ENCODE measurements at places on chromosomes 4 and X.

- DNase-seq = no peak
These were observed 3.6 kb downstream of the NKX1-1 start for GRCh38 chr4:1402516-1403091.

- DNase-seq = no peak
These were observed 1863.6 kb downstream of the STIM2 start for GRCh38 chr4:28724239-28724638.

GRCh38 chr4:163747886-163748285, 253.4 kb downstream of the TMA16 start:
- DNase-seq = no peak

GRCh38 chrX:110985470-110985869, 110.5 kb upstream of the PAK3 start:
- DNase-seq = no peak

DNA sequence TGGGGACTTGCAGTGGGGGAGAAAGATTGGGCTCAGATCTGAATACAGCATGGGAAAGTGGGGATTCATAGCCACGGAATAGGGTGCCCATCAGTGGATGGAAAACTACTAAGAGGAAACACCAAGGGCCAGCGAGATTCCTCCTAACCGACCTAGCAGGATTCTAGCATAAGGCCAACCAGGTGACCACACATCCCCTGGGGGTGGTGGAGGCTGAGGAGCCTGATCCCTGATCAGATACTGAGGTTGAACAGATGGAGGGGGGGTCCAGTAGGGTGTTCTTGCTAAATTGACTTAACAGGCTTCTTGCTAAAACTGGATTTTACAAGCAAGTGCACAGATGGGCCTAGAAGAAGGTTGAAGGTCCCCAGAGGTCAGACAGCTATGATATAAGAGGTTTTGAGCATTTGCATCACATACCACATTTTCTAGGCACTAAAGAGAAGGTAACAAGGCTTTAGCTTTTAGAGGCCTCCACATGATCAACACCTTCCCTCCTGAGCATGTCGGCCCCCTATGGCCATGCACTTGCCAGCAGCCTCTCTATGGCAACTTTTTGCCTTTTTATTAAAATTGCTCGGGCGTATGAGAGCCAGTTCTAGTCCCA, 69.1 kb upstream of the PUDP start:
- DNase-seq = no peak

DNA sequence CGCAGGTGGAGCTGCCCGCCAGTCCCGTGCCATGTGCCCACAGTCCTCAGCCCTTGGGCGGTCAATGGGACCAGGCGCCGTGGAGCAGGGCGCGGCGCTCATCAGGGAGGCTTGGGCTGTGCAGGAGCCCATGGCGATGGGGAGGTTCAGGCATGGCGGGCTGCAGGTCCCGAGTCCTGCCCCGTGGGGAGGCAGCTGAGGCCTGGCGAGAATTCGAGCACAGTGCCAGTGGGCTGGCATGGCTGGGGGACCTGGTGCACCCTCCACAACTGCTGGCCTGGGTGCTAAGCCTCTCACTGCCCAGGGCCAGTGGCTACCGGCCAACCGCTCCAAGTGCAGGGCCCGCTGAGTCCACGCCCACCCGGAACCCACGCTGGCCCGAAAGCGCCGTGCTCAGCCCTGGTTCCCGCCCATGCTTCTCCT, 646.5 kb downstream of the GABRG1 start:
- no peak for DNase-seq

- DNase-seq = no peak
These were observed 3.5 kb upstream of the TMSB4X start for GRCh38 chrX:12971282-12972003.

- DNase-seq = no peak
These were observed 40.3 kb downstream of the OSTC start for GRCh38 chr4:108690738-108691137.

DNA sequence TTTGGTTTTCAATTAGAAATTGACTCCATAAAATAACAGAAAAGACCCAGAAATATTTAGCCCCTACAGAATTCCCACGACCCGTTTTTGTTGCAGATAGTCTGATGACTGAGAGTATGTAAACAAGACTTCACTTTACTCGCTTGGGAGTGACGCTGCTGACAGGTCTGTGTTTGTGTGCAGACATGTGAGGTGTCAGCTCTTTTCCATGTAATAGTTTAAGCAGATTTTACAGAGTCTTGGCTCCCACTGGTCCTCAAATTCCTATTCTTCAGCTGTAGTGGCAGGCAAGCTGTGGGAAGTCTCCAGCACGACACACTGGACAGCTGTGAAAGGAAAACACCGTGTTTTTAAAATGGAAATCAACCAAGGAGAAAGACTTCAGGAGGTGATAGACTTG, 455.7 kb downstream of the GABRG1 start:
- no peak for DNase-seq

- DNase-seq = no peak
These were observed 643 bp downstream of the SRP72 start for GRCh38 chr4:56468097-56468422.

- DNase-seq = no peak
These were observed 3.3 kb downstream of the RIPPLY1 start for GRCh38 chrX:106899841-106900240.

GRCh38 chr4:16237715-16238114, 11.4 kb upstream of the TAPT1 start:
- DNase-seq = no peak

DNA sequence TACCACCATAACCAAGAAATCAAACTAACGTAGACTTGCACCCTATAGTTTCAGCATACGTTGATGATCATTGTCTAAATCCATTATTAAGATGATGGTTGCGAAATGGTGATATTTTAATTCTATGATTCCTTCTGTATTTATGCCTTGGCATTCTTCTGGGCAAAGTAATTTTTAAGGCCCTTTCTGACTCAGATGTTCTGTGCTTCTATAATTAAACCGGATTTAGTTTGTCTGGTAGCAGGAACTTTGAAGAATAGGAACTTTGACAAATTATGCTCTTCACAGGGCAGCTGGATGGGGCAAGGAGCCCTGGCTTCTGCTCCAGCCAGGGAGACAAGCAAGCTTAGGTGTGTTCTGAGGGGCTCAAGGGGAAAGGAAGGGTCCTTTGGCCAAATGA, 23.8 kb upstream of the PLAC1 start:
- DNase-seq = no peak

DNA sequence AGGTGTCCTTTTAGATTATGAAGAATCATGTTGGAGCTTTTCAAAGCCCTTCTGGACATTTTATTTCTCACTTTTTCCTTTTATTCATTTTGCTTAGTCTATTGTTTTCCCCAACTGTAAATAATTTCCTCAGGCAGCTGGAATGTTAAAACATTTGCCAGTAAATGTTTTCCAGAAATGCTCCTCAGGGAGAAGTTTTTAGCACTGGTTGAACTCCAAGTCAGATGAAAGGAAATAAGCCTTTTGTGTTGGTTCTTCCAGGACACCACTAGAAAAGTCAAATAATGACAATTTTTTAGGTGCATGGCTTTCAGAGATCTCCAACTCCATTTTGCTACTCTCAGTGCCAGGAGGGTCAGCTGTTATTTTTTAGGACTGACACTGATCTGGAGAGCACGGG, 127.9 kb downstream of the IL13RA2 start:
- DNase-seq = no peak

GRCh38 chr4:48375651-48376304, 34.4 kb downstream of the SLAIN2 start:
- no peak for DNase-seq

- no peak for DNase-seq
These were observed 59.6 kb upstream of the CASK start for GRCh38 chrX:41982953-41983352.

DNA sequence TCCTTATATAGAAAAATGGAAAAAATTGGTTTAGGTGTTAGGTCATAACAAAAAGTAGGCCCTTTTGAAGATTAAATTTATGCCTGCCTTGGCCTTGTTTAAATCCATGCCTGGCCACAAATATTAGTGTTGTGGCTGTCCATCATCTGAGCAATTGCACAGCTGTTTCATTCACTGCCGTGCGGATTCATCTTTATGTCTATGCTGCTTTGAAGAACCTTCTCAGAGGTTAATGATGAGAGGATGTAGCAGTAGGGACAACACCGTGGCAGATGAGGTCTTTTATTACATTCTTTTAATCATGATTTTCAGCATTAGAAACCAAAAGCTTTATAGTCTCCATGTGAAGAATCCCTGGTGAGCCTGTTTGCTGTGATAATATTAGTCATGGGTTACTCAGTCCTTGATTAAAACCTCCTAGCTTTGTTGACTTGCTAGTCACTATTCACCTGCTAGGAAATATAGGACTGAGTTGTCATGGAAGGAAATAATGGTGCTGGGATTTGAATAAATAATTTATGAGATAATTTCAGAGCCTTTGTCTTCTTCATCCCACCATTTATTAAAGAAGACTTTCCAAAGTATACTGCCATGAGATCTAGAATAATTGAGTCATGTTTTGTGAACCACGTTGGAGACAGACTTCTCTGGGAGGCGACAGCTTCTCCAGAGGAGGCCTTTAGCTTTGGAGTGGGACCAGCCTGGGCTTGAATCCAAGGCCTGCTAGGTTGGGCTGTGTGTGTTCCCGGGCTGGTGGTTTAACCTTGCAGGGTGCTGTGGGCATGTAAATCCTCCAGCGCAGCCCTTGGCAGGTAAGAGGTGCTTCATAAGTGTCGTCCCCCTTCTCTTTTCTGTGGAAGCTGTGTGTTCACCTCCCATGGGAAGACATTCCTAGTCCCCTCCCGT, 53.5 kb downstream of the PTTG2 start:
- no peak for DNase-seq

- DNase-seq = no peak
These were observed 23.5 kb downstream of the CHM start for GRCh38 chrX:86023811-86024210.

GRCh38 chr4:72179342-72179741, 147.5 kb downstream of the NPFFR2 start:
- no peak for DNase-seq
